ENCODE measurements at places on chromosomes 2 and 18. TPM values are rescaled to one million over a fixed set of nuclear protein-coding genes. Genes with fewer than 3 reads are reported as not detected.

The IRS1 gene
- total RNA-seq: 3.7 TPM

The GAD1 gene
- 23.5 TPM for total RNA-seq

The IL36RN gene
- not detected for total RNA-seq

The SLC23A3 gene
- total RNA-seq: 0.13 TPM

The ERICH2 gene
- total RNA-seq: 0.45 TPM
